ENCODE measurements at places on chromosomes 5 and 9.

GRCh38 chr9:626596-626995 lies 214.9 kb upstream of the DMRT1 start:
- DNase-seq: no peak

- DNase-seq: no peak
These were observed 192.9 kb downstream of the TTLL11 start for GRCh38 chr9:121900163-121900562.

- DNase-seq: peak; percentile 23
These were observed 497 bp downstream of the NSA2 start for GRCh38 chr5:74767579-74767913.

DNA sequence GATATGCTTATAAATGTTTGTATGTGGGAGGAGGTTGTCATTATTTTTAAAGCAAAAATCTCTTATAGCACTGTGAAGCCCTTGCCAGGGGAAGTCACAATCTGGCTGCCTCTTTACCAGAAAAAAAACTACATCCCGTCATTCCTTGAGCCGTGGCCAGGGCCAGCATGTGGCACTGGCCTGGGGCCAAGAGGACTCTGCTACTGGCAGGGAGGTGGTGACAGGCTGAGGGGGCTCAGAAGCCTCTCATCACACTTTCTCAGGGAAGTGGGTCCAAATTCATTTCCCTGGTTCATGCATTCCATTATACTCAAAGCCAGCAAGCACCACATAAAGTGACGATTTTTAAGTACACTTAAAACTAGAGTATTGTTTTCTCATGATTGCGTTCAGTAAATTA lies 457.3 kb downstream of the ZNF608 start:
- DNase-seq: no peak

DNA sequence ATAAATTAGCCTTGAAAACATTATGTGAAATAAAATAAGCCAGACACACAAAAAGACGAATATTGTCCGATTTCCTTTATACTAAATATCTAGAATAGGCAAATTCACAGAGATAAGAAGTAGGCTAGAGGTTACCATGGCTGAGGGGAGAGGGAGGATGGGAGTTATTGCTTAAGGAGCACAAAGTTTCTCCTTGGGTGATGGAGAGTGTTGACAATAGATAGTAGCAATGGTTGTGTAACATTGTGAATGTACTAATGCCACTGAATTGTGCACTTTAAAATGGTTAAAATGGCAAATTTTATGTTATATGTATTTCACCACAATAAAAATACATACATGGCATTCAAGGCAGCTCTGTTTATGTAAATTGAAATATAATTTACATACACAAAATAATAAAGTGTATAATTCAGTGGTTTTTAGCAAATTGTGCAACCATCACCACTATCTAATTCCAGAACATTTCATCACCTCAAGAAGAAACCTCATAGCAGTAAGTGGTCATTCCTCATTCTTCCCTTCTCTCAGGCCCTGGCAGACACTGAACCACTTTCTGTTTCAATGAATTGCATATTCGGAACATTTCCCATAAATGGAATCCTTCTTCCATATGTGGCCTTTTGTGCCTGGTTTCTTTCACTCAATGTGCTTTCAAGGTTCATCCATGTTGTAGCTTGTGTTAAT lies 59.2 kb downstream of the NDST1 start:
- DNase-seq: no peak

- DNase-seq: no peak
These were observed 478.0 kb downstream of the ENC1 start for GRCh38 chr5:74162524-74162923.

DNA sequence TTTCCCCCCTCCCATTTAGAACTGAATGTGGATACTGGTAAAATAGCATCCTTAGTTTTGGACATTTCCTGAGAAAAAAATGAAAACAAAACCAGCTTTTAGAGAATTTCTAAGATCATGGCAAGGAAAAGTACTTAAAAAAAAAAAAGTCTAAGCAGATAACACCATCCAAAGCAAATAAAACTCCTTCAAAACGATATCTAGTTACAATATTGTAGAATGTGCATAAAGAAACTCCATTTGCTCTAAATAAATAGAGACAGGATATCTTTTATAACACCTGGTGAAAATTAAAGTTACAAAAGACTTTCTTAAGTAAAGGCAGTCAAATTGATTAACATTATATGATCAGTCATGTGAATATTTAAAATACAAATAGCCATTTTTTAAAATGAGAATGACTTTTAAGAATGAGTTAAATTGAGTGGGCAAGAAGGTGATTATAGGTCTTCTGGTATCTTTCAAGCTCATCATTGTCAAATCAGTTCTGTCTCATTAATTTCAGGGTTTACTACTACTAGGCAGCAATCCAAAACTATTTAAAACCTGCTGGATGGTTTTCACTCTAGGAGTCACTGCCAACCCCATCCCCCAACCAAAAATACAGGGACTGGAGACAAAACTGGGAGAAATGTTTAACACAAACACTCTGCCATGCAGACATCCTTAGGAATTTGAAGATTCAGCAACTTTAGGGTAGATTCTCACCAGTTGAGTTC lies 382.6 kb downstream of the ADGRV1 start:
- no peak for DNase-seq

- DNase-seq: no peak
These were observed 2.1 kb downstream of the CA9 start for GRCh38 chr9:35675732-35676392.

- no peak for DNase-seq
These were observed 87.1 kb upstream of the MVB12B start for GRCh38 chr9:126239515-126239914.

- DNase-seq: no peak
These were observed 55.3 kb downstream of the HMCN2 start for GRCh38 chr9:130320723-130321481.

- no peak for DNase-seq
These were observed 19.1 kb upstream of the LMNB1 start for GRCh38 chr5:126757713-126758357.

- DNase-seq: no peak
These were observed 324.4 kb downstream of the BRINP1 start for GRCh38 chr9:119044806-119045205.

- DNase-seq: no peak
These were observed 40.2 kb downstream of the MEF2C start for GRCh38 chr5:88842784-88843183.

DNA sequence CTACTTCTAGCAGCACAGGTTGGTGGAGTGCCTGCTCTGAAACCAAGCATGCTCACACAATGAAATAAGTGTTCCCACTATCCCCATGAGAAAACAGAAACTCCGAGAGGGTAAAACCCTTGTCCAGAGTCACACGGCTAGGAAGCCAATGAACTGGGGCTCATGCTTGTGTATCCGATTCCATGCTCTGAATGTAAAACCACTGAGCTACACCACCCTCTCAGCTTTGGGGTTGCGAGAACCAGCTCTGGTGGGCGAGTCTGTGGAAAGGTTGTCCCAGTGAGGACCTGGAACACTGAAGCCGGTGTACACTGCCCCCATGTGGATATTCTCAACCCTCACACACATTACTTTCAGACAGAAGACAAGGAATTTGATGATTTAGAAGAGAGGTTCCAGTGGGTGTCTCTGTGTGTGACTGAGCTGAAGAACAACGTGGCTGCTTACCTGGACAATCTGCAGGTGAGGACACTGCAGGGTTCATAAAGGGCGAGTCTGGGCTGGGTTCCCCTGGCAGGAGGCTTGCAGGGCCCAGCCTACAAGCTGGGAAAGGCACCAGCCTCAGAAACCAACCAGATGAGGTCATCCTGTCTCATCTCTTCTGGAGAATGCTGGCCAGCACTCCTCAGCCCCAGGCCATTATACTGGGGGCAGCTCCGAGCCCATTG lies 37.4 kb downstream of the ARHGEF37 start:
- DNase-seq: no peak

- DNase-seq: no peak
These were observed 7.5 kb upstream of the PHYHD1 start for GRCh38 chr9:128913048-128913900.

DNA sequence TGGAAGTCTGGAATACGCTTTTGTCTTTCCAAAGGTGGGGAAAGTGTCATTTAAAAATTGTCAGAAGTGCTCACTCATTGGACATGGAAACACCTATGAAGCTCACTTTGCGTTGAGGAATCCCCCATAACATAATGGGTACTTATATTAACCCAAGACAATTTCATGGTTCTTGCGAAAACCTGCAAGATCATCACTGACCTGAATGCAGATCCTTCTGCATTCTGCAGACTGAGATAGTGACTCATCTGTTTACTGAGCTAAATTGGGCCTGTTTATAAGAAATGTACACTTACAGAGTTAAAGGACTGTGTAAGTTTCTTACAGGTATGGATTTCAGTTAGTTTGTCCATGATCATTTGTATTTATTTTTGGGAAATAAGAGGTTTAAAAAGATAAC lies 153.0 kb downstream of the HMHB1 start:
- DNase-seq: no peak

DNA sequence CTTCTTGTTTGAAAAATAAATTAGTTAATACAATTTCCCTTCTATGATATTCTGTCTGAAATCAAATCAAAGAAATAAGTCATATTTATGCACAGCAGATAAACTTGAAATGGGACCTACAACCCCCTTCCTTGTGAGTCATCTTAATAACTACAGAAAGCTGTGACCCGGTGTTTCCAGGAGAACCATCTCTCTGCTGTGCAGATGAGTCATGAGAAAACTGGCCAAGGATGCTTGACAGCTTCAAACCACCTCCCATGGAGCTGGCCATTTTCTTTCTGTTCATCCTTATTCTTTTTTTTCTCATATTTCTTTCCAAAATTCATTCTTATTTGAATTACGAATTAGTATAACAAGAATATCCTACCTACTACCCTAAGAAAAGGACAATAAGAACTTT lies 43.4 kb upstream of the NR4A3 start:
- DNase-seq: peak; percentile 12

DNA sequence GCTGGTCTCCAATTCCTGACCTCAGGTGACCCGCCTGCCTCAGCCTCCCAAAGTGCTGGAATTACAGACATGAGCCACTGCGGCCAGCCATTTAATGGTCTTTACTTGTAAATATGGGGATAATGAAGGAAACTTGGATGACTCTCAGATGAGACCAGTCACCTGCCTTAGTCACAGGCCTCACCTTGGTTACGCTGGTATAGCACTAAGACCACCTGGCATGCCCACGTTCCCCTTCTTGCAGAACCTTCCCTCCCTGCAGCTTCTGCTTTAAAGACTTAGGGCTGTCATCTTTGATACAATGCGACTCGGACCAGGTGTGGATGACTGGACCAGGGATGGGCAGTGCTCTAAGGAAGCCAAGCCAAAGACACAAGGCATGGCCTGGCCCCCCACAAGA lies 629.9 kb downstream of the CCDC171 start:
- DNase-seq: no peak

DNA sequence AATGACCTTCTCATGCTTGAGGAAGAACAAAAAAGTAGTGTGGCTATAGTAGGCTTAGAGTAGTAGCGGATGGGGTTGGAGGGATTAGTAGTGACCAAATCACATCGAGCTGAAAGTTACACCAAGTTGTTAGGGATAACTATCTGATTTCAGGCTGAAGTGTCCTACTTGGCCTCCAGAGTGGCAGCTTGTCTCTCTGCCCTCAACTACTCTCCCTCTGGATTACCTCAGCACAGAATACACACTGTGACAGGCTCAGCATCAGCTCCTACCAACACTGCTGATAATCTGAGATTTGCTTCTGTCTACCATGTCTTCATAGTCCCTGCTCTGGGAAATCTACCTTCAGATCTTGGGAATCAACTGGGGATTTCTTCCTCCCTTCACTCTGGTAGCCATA lies 714.6 kb upstream of the GRAMD2B start:
- DNase-seq: no peak

DNA sequence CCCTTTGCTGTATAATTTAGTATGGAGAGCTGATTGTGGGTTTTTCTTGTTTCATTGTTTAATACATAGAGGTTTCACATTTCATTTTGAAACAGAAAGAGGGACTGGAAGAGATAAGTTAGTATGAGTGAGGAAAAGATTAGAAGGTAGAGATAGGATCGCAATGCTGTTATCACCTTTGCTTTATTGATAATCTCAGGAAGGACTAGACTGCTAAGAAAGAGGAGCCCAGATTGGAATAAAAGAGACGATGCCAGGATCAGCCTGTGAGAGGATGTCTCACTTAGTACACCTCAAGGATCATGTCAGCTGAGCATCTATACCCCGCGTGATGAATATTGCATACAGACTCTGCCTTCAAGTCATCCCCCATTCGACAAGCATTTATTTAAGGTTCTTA lies 178.0 kb upstream of the DMAC1 start:
- DNase-seq: no peak

DNA sequence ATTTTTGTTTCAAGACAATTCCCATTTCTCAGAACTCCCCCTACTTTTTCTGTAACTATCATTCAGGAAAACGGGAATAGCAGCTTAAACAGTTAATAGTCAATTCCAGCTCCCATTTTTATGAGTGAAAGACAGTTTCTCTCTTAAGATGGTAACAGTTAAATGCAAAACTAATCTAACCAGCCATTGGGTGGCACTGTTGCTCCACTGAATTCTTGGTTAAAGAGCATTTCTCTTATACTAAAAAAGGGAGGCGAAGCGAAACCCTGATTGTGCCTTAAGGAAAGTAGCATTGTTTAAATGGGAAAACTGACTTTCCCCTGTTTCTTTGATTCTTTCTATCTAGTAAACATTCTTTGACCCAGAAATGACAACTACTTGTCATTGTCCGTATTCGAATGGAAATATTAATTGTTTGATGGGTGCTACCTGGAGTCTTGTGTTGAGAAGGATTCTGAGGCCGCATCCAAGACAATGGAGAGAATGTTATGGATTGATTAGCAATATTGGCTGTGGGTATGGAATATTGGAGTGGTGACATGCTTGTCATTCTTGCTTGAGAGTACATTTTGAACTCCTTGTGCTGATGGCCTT lies 507.8 kb downstream of the MAT2B start:
- no peak for DNase-seq

GRCh38 chr9:136983167-136983566 lies 374 bp downstream of the LCNL1 start:
- DNase-seq: no peak

GRCh38 chr9:81613002-81613812 lies 76.1 kb downstream of the TLE1 start:
- DNase-seq: no peak

DNA sequence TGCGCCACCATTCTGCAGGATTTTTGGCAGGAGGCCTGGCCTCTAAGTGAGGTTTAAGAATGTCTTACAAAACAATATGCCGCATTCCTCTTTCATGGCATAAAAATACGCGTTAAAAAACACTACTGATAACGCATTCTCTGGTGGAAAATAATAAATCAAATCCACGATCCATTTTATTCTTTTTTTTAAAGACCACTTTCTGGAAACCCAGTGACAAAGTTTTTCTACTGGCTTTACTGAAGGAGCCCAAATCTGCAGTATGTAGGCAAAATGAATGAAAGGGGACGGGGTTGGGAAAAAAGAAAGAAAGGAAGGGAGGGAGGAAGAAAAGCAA lies 2.0 kb downstream of the SV2C start:
- DNase-seq: no peak

DNA sequence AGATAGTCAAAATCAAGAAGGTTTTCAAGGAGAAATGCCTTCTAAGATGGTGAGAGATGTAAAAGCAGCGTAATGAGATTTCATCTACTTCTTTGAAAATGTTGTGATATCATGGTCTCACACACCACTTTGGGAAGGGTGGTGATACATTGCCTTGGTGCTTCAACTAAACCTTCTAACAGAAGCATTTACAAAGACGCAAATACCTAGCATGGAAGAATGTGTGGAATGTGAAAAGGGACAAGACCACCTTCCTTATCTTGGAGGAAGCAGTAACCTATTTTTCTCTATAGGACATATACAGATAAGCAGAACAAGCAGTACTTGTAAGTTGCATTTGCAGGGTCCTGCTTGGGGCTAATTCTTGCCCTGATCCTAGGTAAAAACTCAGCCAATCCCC lies 38.8 kb downstream of the PCA3 start:
- DNase-seq: no peak
